ENCODE measurements at places on chromosomes 7 and 10. TPM values are rescaled to one million over a fixed set of nuclear protein-coding genes. Genes with fewer than 3 reads are reported as not detected.

FAM180A gene
- not detected for total RNA-seq

FGF8 gene
- not detected for total RNA-seq

LEP gene
- not detected for total RNA-seq

TYW1B gene
- total RNA-seq: 3.8 TPM

SEMA3A gene
- 0.59 TPM for total RNA-seq

MMRN2 gene
- total RNA-seq: not detected

FAM237B gene
- not detected for total RNA-seq

PLEKHS1 gene
- not detected for total RNA-seq

- DNase-seq: no peak
- H3K36me3 ChIP-seq: no peaks in the 10 kb centered on the region
- H3K4me1 ChIP-seq: peaks cover 5% of the 10 kb centered on the region
- H3K27ac ChIP-seq: no peak overlapping the region
- peaks cover 21% of the 10 kb centered on the region for H3K27me3 ChIP-seq
Observed at GRCh38 chr10:3180355-3181025, 7.9 kb upstream of the PITRM1 start.

DNA sequence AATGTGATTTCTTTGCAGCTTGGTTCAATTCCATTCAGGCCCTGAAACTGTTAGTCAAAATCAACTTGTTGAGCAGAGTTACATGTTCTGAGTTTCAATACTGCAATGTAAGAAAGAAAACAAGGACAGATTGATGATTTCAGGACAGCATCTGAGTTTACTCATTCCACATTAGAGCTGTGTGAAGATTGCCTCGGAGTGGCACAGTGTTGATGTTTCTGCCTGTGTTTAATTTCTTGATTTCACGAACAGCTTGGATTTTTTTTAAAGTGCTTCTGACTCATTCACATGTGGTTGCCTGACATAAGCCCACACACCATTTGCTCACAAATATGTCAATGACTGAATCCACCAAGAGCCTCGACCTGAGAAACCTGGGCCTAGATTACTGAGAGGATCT is 101.2 kb upstream of the PARD3 start:
- no peaks in the 10 kb centered on the region for H3K4me1 ChIP-seq
- no peaks in the 10 kb centered on the region for H3K36me3 ChIP-seq
- H3K27me3 ChIP-seq: peaks cover 3% of the 10 kb centered on the region
- DNase-seq: peak; percentile 28

DNA sequence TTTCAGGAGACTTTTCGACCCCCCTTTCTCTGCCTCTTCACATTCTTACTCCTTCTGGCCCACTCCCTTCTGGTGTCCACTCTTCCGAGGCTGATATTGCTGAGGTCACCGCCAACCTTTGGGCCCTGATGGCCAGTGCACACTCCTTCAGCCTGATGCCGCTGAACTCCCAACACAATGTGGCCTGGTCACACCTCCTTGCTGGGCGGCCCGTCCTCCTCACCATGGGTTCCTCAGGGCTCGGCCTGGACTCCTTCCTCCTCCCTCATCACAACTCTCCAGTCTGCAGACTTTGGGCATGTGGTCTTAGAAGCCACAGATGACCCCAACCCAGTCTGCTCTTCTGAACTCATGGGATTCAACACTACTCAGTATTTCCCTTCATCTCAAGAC is 583.0 kb upstream of the MGMT start:
- DNase-seq: no peak
- H3K4me1 ChIP-seq: no peaks in the 10 kb centered on the region

DNA sequence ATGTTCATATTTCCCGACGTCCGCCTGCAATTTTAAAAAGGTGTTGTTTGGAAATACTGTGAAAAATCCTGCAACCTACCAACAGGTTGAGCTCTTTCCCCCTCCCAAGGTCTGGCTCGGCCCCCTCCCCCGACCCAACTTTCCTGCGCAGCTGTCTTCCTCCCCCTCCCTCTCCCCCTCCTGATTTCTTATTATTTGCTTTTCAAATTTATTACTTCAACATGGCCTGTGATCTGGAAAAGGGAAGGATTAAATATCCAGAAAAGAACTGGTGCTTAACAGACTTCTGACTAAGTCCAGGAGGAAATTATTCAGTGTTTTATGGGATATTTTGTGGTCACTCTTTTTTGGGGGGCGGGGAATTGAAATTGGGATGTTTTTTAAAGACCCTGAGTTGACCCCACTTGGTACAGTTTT is 2.4 kb downstream of the ARID5B start:
- H3K4me3 ChIP-seq: peak overlapping the region; percentile 90
- peak overlapping the region; percentile 95 for H3K27ac ChIP-seq
- no peaks in the 10 kb centered on the region for H3K27me3 ChIP-seq
- no peak for DNase-seq
- peaks cover 34% of the 10 kb centered on the region for H3K36me3 ChIP-seq

- H3K27ac ChIP-seq: no peak overlapping the region
- H3K27me3 ChIP-seq: no peaks in the 10 kb centered on the region
- no peak for DNase-seq
Observed at GRCh38 chr7:16724344-16724743, 29.2 kb upstream of the TSPAN13 start.

- H3K4me1 ChIP-seq: no peaks in the 10 kb centered on the region
- H3K4me3 ChIP-seq: no peak overlapping the region
- H3K36me3 ChIP-seq: no peaks in the 10 kb centered on the region
- DNase-seq: no peak
- H3K27me3 ChIP-seq: peaks cover 1% of the 10 kb centered on the region
- H3K27ac ChIP-seq: no peak overlapping the region
Observed at GRCh38 chr7:134532954-134533218, 5.5 kb downstream of the AKR1B10 start.

DNA sequence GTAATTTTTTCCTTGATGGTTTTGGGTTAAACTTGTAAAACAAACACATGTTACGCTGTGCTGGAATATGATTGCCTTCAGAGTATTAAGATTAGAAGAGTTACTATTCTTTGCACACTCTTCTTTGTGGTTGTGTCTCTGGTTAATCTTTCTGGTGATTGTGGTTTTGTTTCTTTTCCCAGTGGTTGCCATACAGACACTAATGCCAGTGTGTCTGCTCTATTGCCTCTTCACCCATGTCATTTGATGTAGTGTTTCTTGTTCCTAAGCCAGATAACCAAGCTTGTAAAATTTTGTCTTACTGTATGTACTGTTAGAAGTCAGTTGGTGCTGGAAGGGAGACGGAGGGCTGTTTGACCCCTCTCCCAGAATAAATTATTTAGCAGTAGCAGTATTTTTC is 124.8 kb downstream of the PHTF2 start:
- no peak for DNase-seq
- H3K27ac ChIP-seq: no peak overlapping the region

GRCh38 chr10:14353291-14353913 is 22.7 kb upstream of the FRMD4A start:
- H3K4me1 ChIP-seq: no peaks in the 10 kb centered on the region
- no peak overlapping the region for H3K27ac ChIP-seq
- peaks cover 13% of the 10 kb centered on the region for H3K27me3 ChIP-seq
- no peak for DNase-seq
- no peak overlapping the region for H3K4me3 ChIP-seq

DNA sequence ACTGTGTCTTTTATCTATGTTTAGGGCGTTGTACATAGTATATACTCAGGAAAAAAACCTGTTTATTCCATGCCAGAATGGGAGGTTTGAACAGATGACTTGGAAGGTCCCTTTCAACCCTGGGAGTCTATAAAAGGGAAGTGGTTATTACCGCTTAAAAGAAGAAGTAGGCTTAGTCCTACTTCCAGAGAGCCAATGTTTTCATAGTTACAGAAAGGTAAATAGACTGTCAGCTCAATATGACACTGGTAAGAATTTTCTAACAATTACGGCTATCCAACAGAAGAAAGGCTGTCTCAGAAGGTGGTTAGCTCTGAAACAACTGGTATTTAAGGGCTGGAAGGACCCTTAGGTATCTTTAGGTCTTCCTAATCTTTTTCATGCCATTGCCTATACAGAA is 1.1 kb upstream of the TFAM start:
- no peaks in the 10 kb centered on the region for H3K27me3 ChIP-seq
- H3K27ac ChIP-seq: no peak overlapping the region
- DNase-seq: no peak
- H3K36me3 ChIP-seq: peaks cover 14% of the 10 kb centered on the region
- peak overlapping the region; percentile 99 for H3K4me3 ChIP-seq
- H3K4me1 ChIP-seq: peaks cover 29% of the 10 kb centered on the region

DNA sequence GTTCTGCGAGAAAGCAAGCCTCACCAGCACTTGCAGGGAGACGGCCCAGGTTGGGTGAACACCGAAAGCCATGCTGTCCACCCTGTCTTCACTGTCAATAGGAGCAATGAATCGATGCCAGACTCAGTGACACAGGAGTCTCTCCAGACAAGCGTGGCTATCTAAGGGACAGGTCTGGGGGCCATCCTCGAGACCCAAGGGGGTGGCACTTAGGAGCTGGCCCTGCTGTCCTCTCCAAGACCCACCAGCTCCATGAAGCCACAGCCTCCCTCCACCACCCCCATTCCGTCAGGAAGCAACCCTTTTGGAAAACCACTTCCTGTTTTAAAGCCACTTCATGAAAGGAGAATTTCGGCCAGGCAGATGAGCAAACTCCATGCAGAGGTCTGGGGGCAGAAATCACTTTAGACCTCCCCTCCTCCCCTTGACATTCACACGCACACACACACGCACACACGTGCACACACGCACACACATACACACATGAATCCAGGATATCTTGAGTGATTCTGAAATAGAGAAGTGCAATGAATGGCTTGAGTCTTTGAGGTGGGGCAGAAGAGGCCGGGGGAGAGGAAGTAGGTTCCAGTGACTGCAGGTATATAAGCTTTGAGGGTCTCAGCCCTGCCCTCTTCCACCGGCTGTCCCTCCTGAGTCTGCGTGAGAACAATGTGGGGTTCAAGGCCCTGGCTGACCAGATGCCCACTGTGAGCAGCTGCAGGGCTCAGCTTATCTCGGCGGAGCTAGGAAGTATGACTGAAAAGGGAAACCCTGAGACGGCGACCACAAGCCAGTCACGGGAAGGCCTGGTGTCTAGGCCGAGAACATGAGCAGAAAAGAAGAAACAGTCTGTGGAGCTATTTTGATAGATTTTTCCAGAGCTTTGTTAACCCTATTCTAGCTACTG is 25.0 kb downstream of the RGS10 start:
- peak overlapping the region; percentile 85 for H3K27ac ChIP-seq
- DNase-seq: peak; percentile 85
- no peaks in the 10 kb centered on the region for H3K27me3 ChIP-seq
- peak overlapping the region; percentile 55 for H3K4me3 ChIP-seq

GRCh38 chr7:116211913-116212596 is 1.7 kb downstream of the TES start:
- peak overlapping the region; percentile 96 for H3K4me3 ChIP-seq
- H3K4me1 ChIP-seq: peaks cover 58% of the 10 kb centered on the region
- H3K36me3 ChIP-seq: peaks cover 9% of the 10 kb centered on the region
- no peak for DNase-seq
- peak overlapping the region; percentile 99 for H3K27ac ChIP-seq

- H3K27ac ChIP-seq: peak overlapping the region; percentile 94
- no peak for DNase-seq
- peaks cover 78% of the 10 kb centered on the region for H3K4me1 ChIP-seq
Observed at GRCh38 chr10:124642088-124642710, 102.0 kb downstream of the FAM53B start.

DNA sequence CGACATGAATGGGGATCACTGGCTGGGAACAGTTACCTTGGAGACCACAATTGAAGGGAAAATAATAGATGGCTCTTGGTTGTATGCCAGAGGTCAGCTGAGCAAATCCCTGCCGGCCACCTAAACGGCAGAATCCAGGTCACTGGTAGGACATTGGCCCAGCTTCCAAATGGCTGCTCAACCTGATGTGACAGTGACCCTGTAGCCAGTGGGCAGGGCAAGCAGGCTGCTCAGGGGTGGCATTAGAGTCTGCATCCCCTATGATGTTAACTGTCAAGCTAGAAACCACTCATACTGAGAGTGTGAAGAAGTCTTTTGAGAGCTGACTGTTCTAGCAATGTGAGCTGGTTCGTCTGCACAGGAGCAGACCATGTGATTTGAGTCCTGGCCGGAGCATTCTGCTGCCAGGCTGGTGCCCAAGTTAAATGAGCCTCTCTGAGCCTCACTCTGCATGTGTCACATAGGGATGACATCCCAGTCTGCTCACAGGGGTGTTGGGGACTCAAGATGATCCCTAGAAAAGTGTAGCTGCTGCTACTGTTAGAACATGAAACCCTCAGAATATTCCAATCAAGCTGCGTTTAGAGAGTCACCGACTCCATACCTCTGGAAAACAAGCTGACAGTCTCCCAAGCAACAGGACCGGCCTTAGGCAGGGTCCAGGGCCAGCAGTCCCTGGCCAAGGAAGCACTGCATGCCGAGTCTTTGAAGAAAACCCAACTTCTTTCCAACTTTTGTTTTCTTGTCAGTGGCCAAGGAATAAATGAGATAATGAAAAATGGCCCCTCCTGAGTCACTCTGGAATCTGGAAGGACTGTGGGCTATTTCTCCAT is 69.7 kb downstream of the VWA2 start:
- no peak overlapping the region for H3K27ac ChIP-seq
- H3K36me3 ChIP-seq: no peaks in the 10 kb centered on the region
- no peak for DNase-seq
- peaks cover 7% of the 10 kb centered on the region for H3K4me1 ChIP-seq
- no peaks in the 10 kb centered on the region for H3K27me3 ChIP-seq

DNA sequence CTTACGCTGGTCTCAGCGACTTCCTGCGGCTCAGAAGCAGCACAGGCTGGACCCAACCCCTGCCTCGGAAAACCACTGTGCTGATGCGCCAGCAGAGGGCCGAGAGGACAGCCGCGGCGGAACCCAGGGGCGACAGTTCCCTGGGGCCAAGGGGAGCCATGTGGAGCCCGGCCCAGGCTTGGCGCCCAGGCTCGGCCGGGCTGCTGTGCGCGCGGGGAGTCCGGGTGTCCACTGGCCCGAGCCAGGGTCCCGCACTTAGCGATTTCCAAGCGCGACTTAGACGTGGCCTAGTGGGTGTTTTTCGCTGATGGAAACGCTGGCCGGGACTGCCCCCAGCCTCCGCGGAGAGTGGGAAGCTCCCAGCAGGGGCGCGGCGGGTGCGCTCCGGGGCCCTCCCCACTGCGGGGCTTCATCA is 18.6 kb upstream of the ZNF32 start:
- no peak overlapping the region for H3K27ac ChIP-seq
- peaks cover 38% of the 10 kb centered on the region for H3K27me3 ChIP-seq
- no peak overlapping the region for H3K4me3 ChIP-seq
- no peak for DNase-seq
- no peaks in the 10 kb centered on the region for H3K36me3 ChIP-seq

DNA sequence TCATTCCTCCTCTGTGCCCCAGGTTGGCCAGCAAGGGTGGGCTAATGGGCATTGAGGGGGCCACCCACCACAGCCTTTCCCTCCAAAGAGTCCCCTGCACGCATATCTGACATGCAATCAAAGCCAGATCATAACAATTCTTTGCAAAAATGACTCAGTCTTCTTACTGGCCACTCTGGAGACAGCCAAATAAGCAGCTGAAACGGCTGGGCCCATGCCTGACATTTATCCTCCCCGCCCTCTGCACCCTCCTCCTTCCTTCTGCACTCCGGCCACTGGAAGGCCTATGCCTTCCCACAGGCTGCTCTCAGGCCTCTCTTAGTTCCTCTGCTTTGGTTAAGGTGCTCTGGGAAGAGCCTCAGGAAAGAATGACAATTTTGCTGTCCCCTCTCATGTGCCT is 29.2 kb upstream of the NPFFR1 start:
- no peak overlapping the region for H3K4me3 ChIP-seq
- H3K27me3 ChIP-seq: no peaks in the 10 kb centered on the region
- DNase-seq: no peak
- H3K4me1 ChIP-seq: no peaks in the 10 kb centered on the region
- H3K27ac ChIP-seq: no peak overlapping the region

Data from activated CD4-positive, alpha-beta memory T cell treated with anti-CD3 and anti-CD28 coated beads for 36 hours (primary cell).